Activated CD4-positive, alpha-beta T cell treated with anti-CD3 and anti-CD28 coated beads, Interleukin-2, Interleukin-4, amounts not matched to agents 100 ng/mL and 50 ng/mL, durations not matched to agents 16 hours and 8 hours (primary cell): ENCODE measurements at places on chromosomes 6 and 20.

GRCh38 chr6:55633471-55633870, 54.5 kb upstream of the HMGCLL1 start:
- DNase-seq: no peak

DNA sequence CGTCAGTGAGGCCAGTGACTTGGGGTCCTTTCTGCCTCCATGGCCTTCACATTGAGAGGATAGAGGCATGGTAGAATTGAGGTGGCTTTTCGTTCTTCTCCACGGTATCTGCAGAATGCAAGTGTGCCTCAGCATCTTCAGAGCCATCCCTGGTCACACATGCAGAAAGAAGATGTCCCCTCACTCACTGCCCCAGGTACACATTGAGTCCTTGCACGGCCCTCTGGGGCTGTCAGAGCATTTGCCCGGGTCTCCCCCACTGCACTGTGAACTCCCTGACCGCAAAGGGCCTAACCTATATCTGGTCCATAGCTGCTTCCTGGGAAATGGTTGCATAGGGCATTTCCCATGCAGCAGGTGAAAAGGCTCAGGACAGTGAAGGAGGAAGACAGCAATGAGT, 115.7 kb downstream of the SCML4 start:
- DNase-seq: no peak

DNA sequence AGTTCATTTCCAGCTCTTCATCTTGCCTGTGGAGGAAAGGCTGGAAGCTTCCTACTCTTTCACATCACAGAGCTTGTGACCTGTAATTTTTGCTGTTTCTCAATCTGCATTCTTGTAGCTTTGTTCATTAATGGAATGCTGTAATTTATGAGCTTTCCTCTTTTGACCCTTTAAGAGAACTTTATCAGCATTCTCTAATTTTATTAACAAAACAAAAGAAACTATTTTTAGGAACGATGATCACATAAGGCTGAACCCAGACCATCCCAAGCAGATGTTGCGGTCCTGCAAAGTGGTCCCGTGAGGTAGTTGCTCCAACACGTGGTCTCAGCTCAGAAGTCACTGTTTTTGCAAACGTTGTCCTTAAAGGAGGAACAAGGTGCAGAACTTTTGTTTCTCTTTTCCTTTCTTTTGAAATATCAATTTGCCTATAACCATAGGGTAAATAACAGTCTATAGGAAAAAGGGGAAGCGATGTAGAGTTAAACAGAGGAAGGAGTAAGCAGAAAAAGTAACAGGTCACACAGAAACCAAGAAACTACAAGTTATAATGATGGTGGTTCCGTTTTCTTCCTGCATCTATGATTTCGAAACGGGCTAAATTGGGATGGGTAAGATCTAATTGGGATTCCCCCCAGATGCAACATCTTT, 121.3 kb upstream of the PHACTR1 start:
- DNase-seq: no peak

- DNase-seq: no peak
Measured at GRCh38 chr6:3250231-3250675, 8.5 kb upstream of the PSMG4 start.

GRCh38 chr6:44111434-44112417, 15.5 kb downstream of the MRPL14 start:
- no peak for DNase-seq

GRCh38 chr6:139390447-139390846, 16.0 kb upstream of the CITED2 start:
- no peak for DNase-seq

DNA sequence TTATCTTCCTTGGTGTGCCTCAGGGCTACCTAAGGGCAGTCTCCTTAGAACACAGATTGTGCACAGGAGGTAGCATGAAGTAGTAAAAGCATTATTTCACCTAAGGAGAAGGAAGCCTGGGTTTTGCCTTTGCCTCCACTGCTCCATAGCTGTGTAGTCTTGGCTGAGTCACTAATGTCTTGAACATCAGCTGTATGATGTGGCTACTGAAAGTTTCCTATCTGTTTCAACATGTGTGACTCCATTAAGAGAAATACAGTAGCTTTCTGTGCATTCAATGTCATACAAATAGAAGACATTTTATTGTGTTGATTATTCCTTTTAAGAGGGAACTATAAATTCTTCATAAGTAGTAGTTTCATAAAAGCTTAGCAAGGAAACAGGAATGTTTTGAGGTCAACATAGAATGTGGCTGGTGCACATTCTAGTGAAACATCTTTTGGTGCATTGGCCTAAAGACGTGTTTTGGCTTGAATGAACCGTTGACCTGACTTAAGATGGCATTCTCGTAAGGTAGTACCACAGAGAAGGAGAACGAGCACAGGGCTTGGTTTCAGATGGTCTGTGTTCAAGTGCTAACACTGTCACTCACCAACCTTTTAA, 70.6 kb downstream of the CTNNBL1 start:
- DNase-seq: no peak

DNA sequence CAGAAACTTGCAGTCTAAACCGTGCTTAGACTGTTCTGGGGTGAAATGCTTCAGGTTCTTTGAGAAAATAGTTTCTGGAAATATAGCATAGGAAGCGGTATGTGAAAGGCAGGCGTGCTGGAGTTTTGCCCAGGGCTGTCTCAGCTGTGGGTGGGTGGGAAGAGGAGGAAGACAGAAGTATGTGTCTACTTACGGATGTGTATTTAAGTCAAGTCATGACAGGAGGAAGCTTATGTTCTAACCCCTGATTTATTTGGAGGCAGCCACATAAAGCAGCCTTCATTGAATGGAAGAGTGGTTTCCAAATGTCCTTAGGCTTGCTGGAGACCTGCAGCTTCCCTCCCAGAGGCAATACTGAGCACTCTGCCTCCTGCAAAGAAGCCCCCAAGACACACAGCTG, 345.8 kb upstream of the PRND start:
- DNase-seq: no peak

DNA sequence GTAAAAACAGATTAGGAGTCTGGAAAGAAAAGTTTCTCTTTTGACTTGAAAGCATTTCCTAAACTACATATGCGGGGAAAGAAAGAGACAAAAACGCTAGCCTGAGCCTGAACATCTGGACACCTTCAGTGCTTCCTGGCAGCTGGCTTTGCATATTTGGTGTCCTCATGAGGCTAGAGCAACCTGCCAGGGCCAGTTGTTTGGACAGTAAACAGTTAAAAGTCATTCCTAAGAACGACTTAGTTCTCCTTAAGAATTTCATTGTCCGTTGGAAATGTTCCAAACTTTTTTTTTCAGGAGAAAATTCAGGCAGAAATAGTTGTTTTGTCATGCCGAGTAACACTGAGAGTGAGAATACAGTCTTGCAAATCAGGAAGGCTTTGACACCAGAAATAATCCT, 199.8 kb downstream of the SMOC2 start:
- no peak for DNase-seq

- DNase-seq: no peak
Measured at GRCh38 chr20:6769903-6770785, 2.7 kb downstream of the BMP2 start.

- DNase-seq: no peak
Measured at GRCh38 chr6:9933677-9934076, 481.2 kb downstream of the TFAP2A start.

DNA sequence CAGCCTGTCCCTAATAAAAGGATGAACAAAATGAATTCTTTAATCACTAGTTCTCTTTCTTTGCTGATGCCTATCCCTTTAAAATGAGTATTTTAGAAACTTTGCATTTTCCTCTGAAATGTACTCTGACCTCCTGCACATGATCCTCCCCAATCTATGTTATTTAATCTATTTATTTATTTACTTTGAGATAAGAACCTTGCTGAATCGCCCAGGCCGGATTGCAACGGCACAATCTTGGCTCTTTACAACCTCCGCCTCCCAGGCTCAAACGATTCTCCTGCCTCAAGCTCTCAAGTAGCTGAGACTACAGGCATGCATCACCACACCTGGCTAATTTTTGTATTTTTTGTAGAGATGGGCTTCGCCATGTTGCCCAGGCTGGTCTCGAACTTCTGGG, 27.9 kb downstream of the ADTRP start:
- DNase-seq: no peak

DNA sequence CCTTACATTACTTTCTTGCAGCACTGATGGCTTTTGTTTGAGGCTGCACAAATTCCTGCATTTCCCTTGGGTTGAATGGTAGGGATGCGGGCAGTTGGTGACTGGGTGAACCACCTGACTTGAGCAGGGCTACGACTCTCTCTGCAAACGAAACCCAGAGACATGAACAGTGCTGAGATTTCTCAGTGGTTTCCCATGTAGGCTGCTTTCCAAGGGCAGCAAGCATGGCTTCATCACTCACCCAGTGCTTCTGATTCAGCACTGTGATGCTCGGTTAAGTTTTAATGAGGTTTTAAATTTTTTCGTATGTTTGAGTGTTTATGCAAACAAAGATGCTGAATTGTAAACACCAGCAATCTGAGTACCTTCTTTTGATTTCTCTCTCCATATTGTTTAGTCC, 127.2 kb downstream of the MTHFD1L start:
- no peak for DNase-seq

- DNase-seq: no peak
Measured at GRCh38 chr6:10170816-10171215, 244.1 kb downstream of the TFAP2A start.

GRCh38 chr20:59481067-59481466, 123.3 kb upstream of the PHACTR3 start:
- no peak for DNase-seq

DNA sequence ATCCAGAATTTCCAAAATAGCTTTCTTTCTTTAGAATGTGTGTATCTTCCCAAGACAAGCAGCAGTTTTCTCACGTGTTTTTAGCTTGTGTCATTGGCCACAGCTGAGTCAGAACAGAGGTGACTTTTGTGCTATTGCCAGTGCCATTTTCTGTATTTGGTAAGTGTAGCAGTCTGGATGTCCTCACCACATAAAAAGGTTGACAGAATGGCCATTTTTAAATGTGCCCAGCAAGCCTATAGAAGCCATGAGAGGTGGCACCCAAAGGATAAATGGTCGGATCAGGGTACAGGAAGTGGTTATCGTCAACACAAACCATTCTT, 269.5 kb upstream of the HSF2 start:
- DNase-seq: no peak

DNA sequence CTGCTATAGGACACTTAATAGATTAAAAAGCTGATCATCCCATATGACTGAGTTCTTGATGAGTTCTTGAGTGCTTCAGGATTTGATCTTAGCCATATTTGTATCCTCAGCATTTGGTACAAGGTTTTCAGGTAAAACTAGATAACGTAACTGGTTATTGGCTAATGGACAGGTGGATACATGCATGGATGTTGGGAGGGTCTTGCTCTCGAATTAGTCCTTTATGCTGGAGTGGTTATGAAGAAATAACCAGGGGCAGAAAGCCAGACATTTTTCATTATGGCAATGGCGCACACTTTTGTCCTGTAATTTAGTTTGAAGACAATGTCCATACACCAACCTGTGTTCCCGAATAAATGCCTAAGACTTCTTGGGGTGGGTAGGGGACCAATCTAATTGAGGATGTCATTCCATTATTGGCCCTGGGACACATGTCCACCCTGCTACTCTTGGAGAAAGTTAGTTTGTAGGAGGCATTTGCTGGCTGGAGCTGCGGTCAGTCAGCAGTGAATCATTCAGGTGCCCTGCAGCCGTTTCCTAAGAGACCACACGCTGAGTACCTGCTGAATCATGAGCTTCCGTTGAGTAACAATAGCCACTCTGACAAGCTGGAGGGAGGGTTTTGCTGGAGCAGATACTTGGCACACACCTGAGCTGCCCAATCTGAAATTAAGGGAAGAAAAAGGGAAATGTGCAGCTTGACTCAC, 194.4 kb downstream of the FOXA2 start:
- no peak for DNase-seq

GRCh38 chr6:79257381-79258205, 23.1 kb upstream of the HMGN3 start:
- no peak for DNase-seq

- no peak for DNase-seq
Measured at GRCh38 chr6:133070410-133071043, 170.6 kb upstream of the EYA4 start.

GRCh38 chr6:3355358-3356055, 96.8 kb downstream of the PSMG4 start:
- DNase-seq: no peak

- no peak for DNase-seq
Measured at GRCh38 chr20:21498635-21499034, 15.2 kb downstream of the NKX2-2 start.

DNA sequence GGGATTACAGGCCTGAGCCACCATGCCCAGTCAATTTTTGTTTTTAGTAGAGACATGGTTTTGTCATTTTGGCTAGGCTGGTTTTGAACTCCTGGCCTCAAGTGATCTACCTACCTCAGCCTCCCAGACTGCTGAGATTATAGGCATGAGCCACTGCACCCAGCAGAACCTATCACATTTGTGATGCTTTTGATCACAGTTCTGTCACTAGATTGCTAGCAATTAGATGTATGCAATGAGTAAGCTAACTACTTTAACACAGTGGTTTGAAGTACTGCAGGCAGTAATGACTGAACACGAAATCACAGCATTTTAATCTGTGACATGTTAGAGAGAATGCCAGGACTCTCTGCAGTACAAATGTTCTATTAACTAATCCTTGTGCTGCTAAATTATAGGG, 19.6 kb upstream of the SAMHD1 start:
- no peak for DNase-seq

- DNase-seq: no peak
Measured at GRCh38 chr6:114579486-114579885, 236.7 kb upstream of the HS3ST5 start.

- no peak for DNase-seq
Measured at GRCh38 chr6:45027126-45027525, 301.0 kb upstream of the RUNX2 start.

DNA sequence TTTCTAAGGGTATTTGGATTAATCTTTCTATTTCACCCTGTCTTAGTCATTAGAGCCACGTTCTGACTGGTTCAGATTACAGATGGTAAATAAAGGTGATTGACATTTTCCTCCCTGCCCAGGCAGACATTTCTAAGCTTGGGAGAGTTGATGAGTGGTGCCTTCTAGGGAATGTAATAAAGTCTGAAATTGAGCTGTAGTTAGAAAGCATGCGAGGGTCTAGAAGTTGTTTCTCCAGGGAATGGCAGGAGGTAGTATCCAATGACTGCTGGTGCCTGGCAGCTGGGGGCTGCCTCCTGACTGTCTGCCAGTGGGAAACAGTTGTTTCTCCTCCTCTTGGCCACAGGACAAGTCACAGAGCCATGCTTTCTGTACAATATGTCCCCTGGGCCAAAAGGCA, 14.6 kb downstream of the EDN3 start:
- no peak for DNase-seq

DNA sequence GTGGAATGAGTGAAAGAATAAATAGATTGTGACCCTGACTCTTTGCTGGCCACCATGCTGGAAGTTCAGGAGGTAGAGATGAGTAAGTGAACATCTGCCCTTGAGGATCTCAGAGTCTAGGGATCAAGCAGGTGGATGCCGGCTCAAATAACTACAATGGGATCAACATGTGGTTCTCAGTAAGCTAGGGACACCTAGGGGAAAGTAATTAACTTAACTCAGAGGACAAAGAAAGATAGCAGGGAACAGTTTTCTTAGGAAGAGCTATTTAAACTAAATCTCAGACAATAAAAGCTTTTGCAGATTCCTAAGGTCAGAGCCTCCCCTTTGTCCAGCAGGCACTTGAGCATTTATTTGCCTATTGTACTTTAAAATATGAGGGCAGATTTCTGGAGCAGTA, 29.1 kb downstream of the SLC13A3 start:
- no peak for DNase-seq

GRCh38 chr6:20811109-20811761, 277.0 kb downstream of the CDKAL1 start:
- DNase-seq: no peak

GRCh38 chr6:123550052-123550617, 86.6 kb downstream of the TRDN start:
- no peak for DNase-seq
